ENCODE measurements at places on chromosomes 12 and 14. TPM values are rescaled to one million over a fixed set of nuclear protein-coding genes. Genes with fewer than 3 reads are reported as not detected.
A peak's percentile ranks its signal among the peaks of the same experiment; 100 is the strongest.

GRCh38 chr14:99863059-99863458 lies 69.8 kb downstream of the EML1 start:
- H3K27ac ChIP-seq, result no peak overlapping the region
- no peaks in the 10 kb centered on the region for H3K27me3 ChIP-seq
- no peak for DNase-seq

- H3K36me3 ChIP-seq, result no peaks in the 10 kb centered on the region
- no peak for DNase-seq
- no peak overlapping the region for H3K4me3 ChIP-seq
- H3K27ac ChIP-seq, result no peak overlapping the region
Observed at GRCh38 chr14:37480446-37481290, 114.4 kb downstream of the FOXA1 start.

- no peak overlapping the region for H3K27ac ChIP-seq
- no peak overlapping the region for H3K4me3 ChIP-seq
- H3K27me3 ChIP-seq, result no peaks in the 10 kb centered on the region
- H3K4me1 ChIP-seq, result no peaks in the 10 kb centered on the region
- DNase-seq, result no peak
Observed at GRCh38 chr14:25032092-25032784, 17.7 kb downstream of the STXBP6 start.

DNA sequence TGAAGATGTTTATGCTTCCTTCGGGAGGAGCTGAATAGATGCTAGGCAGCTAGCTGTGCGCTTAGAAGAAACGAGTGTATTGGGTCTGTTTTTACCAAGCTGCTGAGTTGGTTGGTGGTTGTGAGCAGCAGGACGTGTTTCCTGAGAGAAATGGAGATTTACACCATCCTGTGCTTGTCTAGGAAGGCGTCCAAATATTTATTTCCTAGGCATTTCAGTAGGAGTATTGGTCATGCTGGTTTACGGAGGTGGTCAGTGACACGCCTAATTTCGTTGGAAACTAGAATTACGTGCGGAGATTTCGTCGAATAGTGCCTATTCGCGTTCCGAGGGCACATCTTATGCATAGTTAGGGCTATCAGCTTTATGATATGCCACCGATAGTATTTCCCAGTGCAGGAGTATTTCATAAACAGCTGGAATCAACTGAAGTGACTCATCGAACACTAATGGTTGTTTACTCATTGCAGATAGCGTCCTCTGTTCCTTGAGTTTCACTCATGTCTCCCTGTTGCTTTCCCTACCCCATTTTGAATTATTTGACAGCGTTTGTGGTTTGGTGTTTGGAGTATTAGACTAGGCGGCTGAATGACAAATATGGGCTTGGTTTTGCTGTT lies 780 bp downstream of the TBC1D15 start:
- H3K36me3 ChIP-seq, result no peaks in the 10 kb centered on the region
- H3K4me3 ChIP-seq, result peak overlapping the region; percentile 60
- H3K27ac ChIP-seq, result peak overlapping the region; percentile 98
- peak; percentile 55 for DNase-seq
- H3K4me1 ChIP-seq, result peaks cover 9% of the 10 kb centered on the region
- no peaks in the 10 kb centered on the region for H3K27me3 ChIP-seq

- peak overlapping the region; percentile 96 for H3K27ac ChIP-seq
- no peaks in the 10 kb centered on the region for H3K36me3 ChIP-seq
- no peaks in the 10 kb centered on the region for H3K27me3 ChIP-seq
- peaks cover 5% of the 10 kb centered on the region for H3K4me1 ChIP-seq
- DNase-seq, result no peak
Observed at GRCh38 chr14:105299654-105300541, 903 bp downstream of the BRF1 start.

- H3K27ac ChIP-seq, result peak overlapping the region; percentile 82
- H3K4me1 ChIP-seq, result peaks cover 43% of the 10 kb centered on the region
- no peaks in the 10 kb centered on the region for H3K36me3 ChIP-seq
- DNase-seq, result peak; percentile 50
Observed at GRCh38 chr12:67425394-67425793, 156.2 kb downstream of the CAND1 start.

DNA sequence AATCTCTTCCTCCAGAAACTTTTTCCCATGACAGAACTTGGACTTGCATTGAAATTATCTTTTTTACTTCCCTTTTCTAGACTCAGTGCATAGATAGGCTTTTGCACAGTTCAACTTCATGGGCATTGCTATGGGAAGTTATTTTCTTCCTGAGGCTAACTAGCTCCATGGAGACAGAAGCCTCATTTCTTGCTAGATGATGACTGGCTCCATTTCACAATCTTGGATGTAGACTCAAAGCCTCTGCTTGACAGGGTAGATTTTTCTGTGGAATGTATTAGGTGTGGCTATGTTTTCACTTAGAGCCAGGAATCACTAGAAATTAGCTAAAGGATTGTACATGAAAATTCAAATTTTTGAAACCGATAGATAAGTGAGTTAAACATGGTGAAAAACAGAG lies 884.1 kb upstream of the MGAT4C start:
- H3K27me3 ChIP-seq, result no peaks in the 10 kb centered on the region
- no peaks in the 10 kb centered on the region for H3K36me3 ChIP-seq
- no peak overlapping the region for H3K4me3 ChIP-seq
- no peaks in the 10 kb centered on the region for H3K4me1 ChIP-seq
- no peak overlapping the region for H3K27ac ChIP-seq

DNA sequence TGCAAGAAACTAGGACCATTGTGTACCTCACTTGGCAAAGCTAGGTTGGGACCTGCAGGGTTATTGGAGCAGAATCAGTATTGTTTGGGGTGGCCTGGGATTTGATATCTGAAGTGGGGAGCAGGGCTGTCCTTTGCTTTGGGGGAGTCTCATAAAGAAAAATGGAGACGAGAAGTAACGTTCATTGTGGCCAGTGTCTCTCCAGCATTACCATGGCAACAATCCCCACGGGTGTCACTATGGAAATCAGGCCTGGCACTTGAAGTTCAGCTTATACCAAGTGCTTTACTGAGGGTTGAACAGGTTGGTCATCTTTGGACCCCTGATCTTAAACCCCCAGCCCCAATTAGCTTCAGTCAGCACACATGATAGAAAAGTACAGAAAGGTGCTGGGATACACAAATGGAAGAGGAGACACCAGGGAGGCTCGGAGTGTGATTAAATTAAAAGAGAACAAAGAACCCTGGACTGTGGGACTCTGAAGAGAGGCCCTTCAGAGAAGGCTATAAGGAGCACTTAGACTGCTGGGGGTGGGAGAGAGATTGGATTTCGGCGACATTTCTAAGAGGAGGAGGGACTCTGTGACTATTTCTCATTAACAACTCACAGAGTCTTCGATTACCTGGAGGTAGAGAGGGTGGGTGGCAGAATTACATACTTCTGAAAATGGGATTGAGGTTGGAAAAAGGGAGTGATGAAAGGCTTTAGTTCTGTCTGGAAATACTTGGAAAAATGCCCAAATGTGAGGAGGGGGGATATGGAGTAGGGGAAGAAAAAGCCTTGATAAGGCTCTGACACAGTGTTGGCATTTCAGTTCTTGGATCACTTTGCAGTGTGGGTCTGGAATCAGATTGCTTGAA lies 3.7 kb downstream of the KIF5A start:
- no peaks in the 10 kb centered on the region for H3K36me3 ChIP-seq
- peaks cover 4% of the 10 kb centered on the region for H3K4me1 ChIP-seq
- no peak overlapping the region for H3K4me3 ChIP-seq
- H3K27ac ChIP-seq, result no peak overlapping the region
- H3K27me3 ChIP-seq, result peaks cover 60% of the 10 kb centered on the region
- DNase-seq, result no peak

GRCh38 chr12:117000316-117000715 lies 89.6 kb downstream of the FBXW8 start:
- no peaks in the 10 kb centered on the region for H3K36me3 ChIP-seq
- H3K4me3 ChIP-seq, result no peak overlapping the region
- H3K27me3 ChIP-seq, result no peaks in the 10 kb centered on the region
- H3K27ac ChIP-seq, result no peak overlapping the region

Gene L3HYPDH
- 36.2 TPM for total RNA-seq

Gene BDKRB1
- total RNA-seq, result 15.3 TPM

Gene RD3L
- not detected for total RNA-seq

Gene CISTR
- not detected for total RNA-seq

Gene SERPINA9
- 0.60 TPM for total RNA-seq

Gene PLCZ1
- total RNA-seq, result not detected

Gene TM9SF1
- 68.1 TPM for total RNA-seq

Gene IL31
- not detected for total RNA-seq

Gene PTCSC3
- total RNA-seq, result not detected

Gene RASSF8
- 46.9 TPM for total RNA-seq

Gene LIN52
- 14.3 TPM for total RNA-seq
